ENCODE measurements at places on chromosomes 12 and 14.

- DNase-seq = no peak
These were observed 69.8 kb downstream of the HMGA2 start for GRCh38 chr12:65894088-65894487.

- peak; percentile 29 for DNase-seq
These were observed 48.5 kb downstream of the SAV1 start for GRCh38 chr14:50619569-50620141.

GRCh38 chr12:42360747-42361403, 34.9 kb downstream of the PPHLN1 start:
- no peak for DNase-seq

DNA sequence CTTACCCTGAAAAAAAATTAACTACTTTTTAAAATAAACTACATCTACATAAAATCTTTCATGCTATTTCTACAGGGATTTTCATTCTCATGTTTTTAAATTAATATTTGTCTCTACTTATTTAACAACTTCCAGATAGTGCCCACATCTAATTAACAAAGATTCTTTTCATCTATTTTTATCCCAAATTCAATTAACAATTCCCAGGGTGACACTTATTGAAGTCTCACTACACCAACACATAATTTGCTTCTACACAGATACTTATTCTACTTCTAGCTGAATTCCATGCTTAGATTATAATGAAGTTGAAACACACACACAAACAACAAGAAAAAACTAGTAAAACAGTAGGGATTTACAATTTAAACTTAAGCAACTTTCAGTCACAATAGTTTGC, 336.6 kb downstream of the ACSS3 start:
- DNase-seq = no peak

DNA sequence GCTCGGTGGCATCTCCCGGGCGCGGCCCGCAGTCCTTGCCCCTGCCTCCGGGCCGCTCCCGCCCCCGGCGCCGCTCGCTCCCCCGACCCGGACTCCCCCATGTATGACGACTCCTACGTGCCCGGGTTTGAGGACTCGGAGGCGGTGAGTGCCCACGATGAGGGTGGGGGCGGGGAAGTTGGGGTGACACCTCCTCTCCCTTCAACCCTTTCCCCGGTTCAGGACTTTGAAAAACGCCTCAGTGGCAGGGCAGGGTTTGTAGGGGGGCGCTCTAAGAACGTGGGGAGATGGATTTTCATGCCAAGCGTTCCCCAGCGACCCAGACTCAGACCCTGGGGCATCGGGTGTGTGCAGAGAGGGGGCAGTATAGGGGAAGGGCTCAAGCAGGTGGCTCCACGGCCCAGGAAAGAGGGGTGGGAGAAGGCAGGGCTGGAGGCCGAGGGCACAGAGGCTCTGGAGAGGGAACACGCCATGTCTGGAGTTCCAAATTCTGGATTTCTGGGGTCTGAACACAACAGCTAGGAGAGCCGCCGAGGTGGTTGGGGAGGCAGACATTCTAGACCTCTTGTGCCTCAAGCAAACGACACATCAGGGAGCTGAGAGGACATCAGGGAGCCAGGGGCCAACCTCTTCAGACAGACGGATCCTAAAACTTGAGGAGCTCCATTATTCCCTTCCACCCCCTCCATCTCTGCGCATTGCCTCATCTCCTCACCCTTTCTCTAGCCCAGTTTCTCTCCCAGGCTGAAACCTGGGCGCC, 715 bp downstream of the CACNB3 start:
- peak; percentile 53 for DNase-seq

DNA sequence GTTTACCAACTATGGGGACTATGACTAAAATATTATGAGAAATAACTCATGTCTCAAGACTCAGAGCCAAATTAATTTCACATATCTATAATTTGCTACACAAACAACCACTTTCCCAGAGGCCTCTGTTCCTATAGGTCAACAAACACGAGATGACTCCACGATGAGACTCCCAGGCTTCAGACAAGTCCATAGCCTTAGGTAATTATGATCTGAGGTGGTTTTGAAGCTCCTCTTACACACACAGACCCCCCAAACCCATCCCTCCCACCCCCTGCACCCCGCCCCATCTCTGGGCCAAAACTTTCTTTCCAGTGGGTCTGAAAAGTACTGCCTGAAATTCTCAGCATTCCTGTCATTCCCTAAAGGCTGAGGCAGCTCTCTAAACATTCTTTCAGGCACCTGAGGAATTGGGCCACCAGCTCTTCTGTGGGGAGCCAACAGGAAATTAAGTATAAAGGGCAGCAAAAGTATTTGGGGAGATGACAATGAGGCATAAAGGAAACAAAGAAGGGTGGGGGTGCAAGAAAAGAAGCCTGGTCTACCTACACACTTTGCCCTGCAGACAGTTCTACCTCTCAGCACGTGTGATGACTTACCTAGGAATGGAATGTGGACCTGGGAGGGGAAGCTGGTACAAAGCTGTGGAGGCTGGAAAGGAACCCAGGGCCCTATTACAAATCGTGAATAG, 143.6 kb downstream of the PAWR start:
- DNase-seq = no peak

GRCh38 chr12:66137937-66138336, 7.4 kb upstream of the LLPH start:
- DNase-seq = no peak

GRCh38 chr12:106910202-106910601, 45.5 kb upstream of the TMEM263 start:
- no peak for DNase-seq

DNA sequence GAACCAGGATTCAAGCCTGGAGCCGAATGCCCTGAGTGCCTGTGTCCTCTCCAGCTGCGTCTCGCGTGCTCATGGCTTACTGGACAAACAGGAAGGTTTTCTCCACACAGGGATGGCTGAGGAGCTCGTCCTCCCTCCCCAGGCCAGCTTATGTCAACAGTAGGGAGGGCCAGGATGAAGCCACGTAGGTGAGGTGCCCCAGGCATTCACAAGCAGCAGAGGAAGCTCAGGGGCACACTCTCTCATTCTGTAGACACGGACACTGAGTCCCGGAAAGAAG, 49.3 kb downstream of the TRPV4 start:
- no peak for DNase-seq

- no peak for DNase-seq
These were observed 398.5 kb downstream of the LRIG3 start for GRCh38 chr12:58521796-58522195.

DNA sequence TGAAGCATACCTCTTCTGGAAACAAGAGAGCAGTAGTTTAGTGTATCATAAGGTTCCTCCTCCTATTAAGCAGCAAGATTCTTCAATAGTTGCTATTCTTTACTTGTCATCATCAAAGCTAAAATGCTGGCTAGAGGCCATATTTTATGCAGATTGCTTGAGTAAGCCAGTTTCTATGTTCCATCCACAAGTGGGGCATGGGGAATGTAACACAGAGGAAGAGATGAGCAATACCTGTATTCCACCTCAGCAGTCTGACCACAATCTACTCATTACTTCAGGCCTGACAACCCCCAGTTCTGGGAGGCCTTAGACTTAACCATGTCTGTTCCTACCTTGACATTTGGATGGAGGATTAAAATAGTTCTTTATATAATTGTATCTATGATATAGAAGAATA, 423.6 kb downstream of the BTG1 start:
- DNase-seq = no peak

- no peak for DNase-seq
These were observed 62.2 kb downstream of the PTPN11 start for GRCh38 chr12:112480931-112481330.

DNA sequence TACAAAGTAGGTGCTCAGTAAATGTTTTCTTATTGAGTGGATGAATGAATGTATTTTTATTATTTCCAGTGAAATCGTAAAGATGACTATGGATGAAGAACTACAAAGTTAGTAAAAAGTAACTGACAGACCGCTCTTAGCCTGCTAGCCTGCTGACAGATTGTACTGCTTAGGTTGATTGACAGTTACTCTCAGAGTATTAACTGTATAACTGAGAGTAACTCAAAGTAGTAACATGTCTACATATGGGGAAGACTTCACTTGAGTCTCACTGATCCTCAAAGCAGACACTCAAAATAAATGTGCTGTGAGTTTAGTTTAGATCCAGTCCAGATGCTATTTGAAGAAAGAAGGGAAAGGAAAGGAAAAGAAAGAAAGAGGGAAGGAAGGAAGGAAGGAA, 272.3 kb upstream of the AMIGO2 start:
- peak; percentile 61 for DNase-seq

GRCh38 chr12:102691773-102692555, 211.6 kb upstream of the IGF1 start:
- no peak for DNase-seq

GRCh38 chr12:115572440-115572839, 705.1 kb downstream of the MED13L start:
- DNase-seq = no peak

- DNase-seq = peak; percentile 62
These were observed 192.4 kb upstream of the SLC16A7 start for GRCh38 chr12:59403259-59403932.

GRCh38 chr12:5988659-5989116, 43.6 kb upstream of the ANO2 start:
- peak; percentile 1 for DNase-seq

GRCh38 chr14:35332517-35333263, 40.5 kb downstream of the PSMA6 start:
- no peak for DNase-seq

- DNase-seq = peak; percentile 50
These were observed 28.0 kb upstream of the ADIPOR2 start for GRCh38 chr12:1662761-1663439.

DNA sequence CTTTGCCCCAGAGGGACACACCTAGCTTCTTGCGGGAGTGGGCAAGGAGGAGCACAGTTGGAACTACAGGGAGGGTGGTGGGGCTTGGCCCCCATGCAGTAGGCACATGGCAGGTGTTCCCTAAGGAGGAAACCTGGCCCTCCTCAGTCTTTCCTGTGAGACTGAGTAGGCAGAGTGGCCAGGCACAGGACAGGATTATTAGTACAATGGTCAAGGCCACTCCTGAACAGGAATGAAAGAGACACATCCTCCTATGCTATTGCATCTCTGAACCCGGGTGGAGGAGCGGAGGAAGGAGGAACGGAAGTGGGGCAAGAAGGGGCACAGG, 846 bp downstream of the MYO1A start:
- DNase-seq = no peak

DNA sequence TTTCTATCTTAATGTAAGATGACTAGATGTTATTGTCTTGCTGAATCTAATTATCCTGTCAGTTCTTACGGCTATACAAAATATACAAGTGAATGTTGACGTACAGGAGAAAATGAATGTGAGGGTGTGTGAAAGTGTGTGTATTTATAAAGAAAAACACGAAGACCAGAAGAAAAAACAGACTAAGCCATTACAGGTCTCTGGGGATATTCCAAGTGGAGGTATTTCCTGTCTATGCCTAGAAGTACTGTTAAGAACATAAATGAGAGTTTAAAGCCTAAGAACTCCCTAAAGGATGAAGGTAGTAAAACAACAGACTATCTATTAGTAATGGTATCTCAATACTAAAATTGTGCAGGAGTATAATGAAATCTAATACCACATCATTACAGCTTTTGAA, 7.6 kb downstream of the MDM1 start:
- DNase-seq = no peak

DNA sequence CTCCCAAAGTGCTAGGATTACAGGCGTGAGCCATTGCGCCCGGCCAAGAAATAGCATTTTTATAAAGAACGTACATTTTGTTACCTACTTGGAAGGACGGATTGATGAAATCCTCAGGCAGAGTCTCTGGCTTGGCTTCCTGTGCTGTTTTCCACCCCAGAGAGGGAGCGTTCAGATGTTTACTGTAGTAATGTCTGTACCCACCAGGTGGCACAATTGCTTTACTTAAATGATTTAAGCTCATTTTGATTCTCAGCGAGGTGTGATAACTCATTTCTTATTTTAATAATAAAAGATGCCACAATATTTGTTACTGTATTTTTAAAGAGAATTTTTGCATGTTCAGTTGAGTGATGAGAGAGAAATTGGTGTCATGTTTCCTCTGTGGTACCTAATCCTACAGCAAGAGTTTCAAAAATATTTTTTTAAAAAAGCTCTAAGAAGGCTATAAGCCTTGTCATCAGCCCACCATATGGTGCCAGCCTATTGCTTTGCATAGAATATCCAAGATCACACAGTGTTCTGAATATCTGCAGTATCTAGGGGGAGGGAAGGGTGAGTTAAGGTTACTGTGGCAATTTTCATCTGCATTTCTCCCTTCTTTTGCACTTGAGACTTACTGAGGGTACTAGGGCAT, 82.6 kb upstream of the TRAF3 start:
- peak; percentile 91 for DNase-seq

DNA sequence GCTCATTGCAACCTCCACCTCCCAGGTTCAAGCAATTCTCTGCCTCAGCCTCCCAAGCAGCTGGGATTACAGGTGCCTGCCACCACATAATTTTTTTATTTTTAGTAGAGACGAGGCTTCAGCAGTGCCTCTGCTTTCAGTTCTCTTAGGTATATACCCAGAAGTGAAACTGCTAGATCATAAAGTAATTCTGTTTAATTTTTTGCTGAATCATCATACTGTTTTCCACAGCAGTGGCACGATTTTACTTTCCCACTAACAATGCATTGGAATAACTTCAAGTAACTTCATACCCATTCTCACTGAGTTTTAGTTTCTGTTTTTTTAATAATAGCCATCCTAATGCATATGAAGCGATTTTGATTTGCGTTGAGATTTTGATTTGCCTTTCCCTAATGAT, 148.0 kb upstream of the G2E3 start:
- no peak for DNase-seq

DNA sequence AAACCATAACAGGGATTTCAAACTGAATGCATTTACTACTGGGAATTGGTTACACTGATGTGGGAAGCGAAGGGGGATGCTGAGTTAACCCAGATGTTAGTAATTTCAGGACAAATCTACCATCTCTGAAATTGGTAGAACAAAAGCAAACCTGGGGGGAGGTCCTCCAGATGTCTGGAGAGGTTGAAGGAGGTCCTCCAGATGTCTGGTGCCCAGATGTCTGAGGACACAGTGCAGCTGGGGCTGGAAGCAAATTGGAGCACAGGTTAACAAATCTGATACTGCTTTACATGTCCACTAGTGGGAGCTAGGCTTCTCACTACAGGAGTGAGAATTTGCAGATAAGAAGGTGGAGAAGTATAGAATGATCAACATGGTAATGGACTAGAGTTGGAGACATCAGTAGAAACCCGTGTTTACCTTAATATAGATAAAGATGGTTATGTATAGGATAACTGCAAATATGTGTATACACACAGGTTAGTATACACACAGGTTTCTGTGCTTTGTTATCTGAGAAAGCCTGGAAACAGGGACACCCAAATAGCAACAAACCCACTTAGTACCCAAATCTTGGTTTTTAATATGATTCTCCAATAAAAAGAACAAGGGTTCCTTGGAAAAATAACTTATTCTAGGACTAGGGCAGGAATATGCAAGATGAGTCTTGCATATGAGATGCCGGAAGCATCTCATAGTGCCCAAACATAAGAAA, 162.5 kb downstream of the C12orf50 start:
- DNase-seq = peak; percentile 15

- DNase-seq = no peak
These were observed 68.6 kb downstream of the ACSS3 start for GRCh38 chr12:81146228-81147225.

Measured in NCI-H524 (cell line).